Stromal cell of bone marrow (primary cell): ENCODE measurements at places on chromosomes 7 and 10.

DNA sequence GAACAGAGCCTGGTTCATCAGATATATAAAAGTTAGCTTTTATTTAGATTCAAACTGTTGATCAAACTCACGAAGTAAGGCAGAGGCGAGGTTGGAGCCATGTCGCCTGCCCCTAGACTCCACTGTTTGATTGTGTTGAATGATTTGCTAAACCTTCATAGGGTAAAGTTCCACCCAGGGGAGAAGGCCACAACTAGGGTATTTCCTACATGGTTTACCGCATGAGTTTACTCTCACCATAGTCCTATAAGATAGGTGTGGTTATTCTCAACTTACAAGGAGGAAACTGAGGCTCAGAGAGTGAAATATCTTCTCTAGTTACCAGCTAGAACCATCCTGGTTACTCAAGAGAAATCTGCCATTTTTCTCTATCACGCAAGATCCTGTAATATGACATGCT is 31.8 kb downstream of the ARHGAP22 start:
- no peak for DNase-seq

DNA sequence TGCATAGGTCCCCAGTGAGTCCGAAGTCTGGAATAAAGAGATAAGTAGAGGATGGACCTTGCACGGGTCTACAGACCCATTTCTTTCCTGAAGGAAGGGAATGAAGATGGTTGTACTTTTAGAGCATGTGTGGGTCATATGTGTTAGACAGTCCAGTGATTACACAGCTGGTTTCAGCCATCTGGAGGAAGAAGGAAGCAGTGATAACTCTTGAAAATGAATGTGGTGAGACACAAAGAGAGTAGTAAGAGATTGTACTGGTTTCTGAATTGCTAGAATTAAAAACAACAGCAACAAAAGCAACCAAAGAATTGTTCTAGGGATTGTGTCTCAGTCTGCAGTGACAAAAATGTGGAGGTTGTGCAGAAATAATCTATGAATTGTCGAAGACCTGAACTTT is 258.9 kb downstream of the SUGCT start:
- no peak for DNase-seq

GRCh38 chr7:4638781-4639575 is 43.1 kb upstream of the FOXK1 start:
- DNase-seq, result no peak

GRCh38 chr7:121862591-121862990 is 10.4 kb upstream of the PTPRZ1 start:
- no peak for DNase-seq

DNA sequence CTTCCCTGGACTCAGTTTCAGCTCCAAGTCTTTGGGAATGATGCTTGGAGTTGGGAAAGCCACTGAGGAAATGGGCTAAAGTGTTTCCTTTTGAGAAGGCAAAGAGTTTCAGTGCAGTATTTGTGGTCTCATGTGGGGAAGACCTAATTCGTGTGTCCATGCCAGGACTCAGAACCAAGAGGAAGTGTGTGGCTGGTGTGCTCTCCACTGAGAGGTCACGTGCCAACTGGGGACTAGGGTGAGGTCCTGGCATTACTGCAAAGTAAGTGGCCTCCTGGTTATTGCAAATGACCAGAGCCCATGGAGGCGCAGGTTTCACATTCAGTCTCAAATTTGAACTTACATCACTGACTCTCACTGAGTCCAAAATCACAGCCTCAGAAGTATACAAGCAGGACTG is 48.6 kb upstream of the ITPRID1 start:
- no peak for DNase-seq

GRCh38 chr7:51980812-51981211 is 664.2 kb upstream of the COBL start:
- no peak for DNase-seq

DNA sequence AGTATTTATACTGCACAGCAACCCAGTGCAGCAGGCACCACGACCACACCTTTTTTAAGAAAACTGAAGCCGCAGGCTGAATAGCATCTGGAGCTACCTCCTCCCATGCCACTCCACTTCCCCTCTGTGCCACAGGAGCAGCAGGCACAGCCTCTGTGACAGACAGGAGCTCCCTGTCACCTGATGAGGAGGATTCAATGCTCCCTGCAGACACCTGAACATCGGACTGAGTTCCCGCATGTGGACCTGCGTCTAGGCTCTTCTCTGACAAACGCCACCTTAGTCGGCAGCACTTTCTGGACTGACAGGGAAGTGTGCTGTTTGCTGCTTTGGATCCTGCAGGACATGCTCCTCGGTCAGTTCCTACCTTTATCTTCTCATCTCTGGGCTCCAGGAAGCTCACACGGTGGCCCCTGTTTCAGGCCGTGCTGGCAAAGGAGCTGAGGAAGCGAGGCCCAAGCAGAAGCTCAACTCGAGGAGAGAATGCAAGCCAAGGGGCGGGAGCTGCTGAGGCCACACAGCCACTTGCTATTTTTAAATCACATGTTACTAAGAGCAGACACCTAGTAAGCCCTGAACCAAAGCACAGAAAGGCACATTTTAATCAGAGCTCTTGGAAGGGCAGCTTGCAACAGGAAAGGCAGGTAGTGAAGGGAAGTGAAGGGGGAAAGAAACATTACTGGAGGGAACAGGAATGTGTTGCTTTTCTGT is 56.6 kb downstream of the VOPP1 start:
- no peak for DNase-seq

DNA sequence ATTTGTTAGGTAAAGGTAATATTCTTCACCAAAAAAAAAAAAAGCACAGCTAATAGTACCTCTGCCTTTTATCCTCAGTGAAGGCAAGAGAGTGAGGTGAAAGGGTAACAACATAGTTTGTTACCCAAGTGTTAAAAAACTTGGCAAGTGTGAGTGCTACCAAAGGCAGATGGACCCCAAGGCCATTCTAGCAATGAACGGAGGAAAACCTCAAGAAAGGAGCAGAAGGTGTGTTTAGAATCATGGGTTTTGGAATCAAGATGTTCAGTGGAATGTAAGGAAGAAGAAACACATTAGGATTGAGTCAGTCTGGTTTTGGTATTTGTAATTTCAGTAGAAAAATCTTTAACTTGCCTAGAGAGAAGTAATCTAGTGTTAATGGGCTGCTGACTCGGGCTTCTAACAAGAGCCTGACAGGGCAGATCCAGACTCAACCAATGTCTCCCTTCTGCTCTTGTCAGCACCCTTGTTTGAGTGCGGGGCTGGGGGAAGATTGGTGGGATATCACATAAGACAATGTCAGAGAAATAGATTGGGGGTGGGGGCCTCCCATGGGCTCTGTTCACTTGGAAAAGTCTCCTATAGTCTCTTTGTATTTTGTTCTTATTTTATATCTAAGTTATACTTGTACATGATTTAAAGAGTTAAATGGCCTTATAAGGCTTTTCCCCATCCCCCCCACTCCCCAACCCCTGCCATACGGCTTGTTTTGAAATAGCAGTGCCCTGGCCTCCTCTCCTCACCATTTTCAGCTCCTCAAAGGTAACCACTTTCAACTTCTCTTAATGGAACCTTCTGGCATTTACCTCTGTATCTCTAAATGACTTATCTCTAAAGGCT is 44.4 kb downstream of the SCD start:
- no peak for DNase-seq

- no peak for DNase-seq
Measured at GRCh38 chr7:27153526-27153925, 1.1 kb upstream of the HOXA3 start.
